ENCODE measurements at places on chromosomes 12 and 14.

GRCh38 chr14:91005716-91006115 is 54.7 kb downstream of the RPS6KA5 start:
- no peak for DNase-seq

DNA sequence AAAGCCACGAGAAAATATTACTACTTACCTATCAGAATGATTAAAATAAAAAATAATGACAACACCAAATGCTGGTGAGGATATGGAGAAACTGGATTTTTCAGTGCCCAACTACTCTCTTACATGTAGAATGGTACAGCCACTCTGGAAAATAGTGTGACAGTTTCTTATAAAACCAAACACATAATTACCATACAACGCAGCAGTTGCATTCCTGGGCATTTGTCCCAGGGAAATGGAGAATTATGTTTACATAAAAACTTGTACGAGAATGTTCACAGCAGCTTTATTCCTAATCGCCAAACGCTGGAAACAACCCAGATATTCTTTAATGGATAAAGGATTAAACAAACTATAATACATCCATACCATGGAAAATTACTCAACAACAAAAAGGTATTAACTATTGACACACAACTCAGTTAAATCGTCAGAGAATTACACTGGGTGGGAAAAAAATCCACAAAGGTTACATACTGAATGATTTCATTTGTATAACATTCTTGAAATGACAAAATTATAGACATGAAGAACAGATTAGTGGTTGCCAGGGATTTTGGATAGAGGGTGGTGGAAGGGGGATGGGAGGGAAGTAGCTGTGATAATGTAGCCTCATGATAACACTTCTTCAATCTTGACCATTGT is 35.4 kb downstream of the TAOK3 start:
- peak; percentile 73 for DNase-seq

DNA sequence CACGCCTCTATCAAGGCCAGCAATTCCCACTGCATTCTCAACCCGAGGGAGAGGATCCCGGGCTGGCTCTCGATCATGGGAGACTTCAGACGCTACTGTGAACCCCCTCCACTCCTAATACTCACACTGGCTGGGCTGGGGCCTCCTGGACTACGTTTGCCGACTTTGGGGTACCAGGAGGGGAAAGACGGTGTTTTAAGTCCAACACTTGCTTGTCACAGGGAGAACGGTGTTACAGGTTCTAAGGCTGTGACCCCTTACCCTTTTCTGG is 463 bp downstream of the NACA start:
- no peak for DNase-seq

- no peak for DNase-seq
Measured at GRCh38 chr12:124677552-124678356, 110.3 kb upstream of the NCOR2 start.

- no peak for DNase-seq
Measured at GRCh38 chr12:45184147-45184963, 31.5 kb upstream of the ANO6 start.

GRCh38 chr14:28758253-28758884 is 8.2 kb upstream of the FOXG1 start:
- DNase-seq, result no peak

GRCh38 chr12:82015623-82016347 is 256.6 kb upstream of the PPFIA2 start:
- DNase-seq, result no peak

DNA sequence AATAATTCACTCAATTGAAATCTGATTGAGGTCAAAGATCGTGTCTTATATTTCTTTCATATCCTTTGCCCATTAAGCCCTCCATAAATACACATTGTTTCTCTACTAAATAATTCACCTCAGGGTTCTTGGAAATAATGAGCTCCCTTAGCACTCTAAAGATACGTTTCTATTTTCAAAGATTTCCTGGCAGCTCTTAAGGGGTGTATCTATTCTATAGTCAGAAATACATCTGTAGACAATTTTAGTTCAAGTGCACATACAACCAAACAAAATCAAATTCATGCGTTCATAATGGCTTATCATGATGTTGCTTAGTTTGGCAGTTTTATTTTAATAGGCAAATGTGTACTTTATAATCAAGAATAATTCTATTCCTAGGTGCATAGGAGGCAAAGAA is 361.1 kb upstream of the DDHD1 start:
- no peak for DNase-seq

GRCh38 chr12:110948041-110948440 is 27.7 kb upstream of the MYL2 start:
- DNase-seq, result no peak

DNA sequence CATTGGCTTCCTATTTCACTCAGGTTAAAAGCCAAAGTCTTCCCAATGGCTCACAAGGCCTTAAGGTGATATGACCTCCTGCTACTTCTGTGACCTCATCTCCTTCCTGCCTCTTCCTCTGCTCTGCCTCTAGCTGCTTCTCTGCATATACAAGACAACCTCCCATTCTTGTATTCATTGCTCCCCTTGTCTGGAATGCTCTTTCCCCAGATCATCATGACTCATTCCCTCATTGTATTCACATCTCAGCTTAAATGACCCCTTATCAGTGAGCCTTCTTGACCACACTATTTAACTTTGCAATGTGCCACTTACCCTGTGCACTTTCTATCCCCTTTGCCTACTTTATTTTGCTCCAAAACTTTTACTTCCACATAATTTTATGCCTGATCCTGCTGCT is 90.2 kb downstream of the PPP1R12A start:
- peak; percentile 83 for DNase-seq

DNA sequence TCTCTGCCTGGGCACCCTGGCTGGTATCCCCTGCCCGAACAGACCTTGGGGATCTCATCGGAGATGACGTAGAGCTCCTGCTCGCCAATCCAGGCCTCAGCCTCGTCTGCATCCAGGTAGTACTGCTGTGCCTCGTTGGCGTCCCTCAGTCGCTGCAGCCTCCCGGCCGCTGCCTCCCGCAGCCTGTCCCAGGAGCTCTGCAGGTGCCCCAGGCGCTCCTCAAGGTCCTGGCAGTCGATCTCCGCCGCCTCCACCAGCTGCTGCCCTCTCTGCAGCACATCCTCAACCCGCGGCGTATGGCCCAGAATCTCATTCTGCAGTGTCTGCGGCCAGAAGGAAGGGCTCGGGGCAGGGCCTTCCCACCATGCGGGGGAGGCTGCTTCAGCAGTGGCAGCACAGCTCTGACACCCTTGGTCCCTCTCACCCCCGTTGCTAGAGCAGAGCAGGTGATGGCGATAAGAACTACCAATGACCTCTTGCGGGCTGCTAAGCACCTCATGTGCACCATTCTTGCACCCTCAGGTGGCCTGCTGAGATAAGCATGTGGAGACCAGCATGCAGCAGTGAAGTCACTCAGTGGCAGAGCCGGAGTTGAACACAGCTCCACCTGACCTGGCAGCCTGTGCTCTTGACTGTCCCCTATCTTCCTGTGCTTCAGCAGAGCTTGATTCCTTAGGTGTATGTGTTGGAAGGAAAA is 71.0 kb downstream of the PLEKHG3 start:
- DNase-seq, result no peak

GRCh38 chr14:96790706-96791105 is 6.5 kb upstream of the VRK1 start:
- no peak for DNase-seq

- DNase-seq, result no peak
Measured at GRCh38 chr12:110575326-110575725, 7.8 kb downstream of the PPTC7 start.

DNA sequence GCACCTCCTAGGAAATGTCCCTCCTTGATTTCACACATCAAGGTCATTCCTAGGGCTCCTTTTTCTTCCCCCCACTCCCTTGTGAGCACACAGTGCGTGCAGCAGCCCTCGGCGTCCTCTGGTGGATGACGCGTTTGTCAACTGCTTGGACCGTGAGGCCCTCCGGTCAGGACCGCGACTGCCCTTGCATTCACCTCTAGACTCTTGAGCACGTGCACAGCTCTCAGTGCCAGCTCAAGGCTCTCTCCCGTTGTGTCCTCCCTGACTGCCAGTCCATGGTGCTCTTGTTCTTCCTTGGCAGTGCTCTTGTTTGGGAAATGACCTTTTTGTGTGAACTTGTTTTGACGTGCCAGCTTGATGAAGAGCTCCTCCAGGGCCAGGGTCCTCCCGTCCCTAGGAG is 67.9 kb downstream of the TSPAN9 start:
- DNase-seq, result no peak

DNA sequence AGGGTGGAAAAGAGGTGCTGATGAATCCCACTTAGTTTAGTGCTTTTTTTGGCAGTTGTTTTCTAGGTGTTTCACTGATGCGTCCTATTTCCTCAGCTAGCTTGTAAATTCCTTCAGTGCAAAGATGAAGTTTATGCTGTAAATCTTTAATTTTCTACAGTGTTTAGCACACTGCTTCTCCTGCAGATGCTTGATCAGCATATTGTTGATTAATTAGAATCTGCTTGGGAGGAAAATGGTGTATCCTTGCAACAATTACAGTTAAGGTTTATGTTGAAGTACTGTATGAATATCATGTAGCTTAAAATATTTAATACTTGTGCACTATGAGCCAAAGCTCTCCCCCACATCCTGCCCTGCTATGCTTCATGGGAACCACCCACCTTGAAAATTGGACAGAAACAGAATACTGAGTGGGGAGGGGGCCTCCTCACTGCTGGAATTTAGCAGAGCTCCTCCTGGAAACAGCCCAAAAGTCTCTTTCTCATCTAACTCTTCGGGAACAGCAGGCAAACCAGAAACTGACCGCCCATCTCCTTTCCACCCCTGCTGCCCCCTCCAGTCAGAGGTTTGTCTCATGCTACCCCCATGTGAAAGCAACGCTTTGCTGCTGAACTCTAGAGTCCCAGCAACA is 20.3 kb upstream of the DHRS4 start:
- DNase-seq, result no peak

- no peak for DNase-seq
Measured at GRCh38 chr14:99382071-99382470, 98.6 kb downstream of the SETD3 start.

DNA sequence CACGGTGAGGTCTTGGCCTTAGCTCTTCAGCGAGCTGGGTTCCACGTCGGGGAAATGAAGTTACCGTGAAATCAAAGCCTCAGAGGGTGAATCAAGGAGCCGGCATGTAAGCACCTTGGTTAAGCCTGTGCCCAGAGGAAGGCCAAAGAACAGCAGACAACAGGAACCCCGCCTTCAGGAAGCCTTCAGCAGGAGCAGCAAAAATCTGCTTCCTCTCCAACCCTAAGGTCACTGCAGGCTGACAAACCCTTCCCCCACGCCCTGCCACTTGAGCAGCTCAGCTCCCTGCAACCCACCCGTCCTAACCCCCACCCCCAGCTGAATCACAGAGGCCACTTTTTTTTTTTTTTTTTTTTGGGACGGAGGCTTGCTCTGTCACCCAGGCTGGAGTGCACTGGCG is 72.9 kb upstream of the LTA4H start:
- DNase-seq, result no peak

DNA sequence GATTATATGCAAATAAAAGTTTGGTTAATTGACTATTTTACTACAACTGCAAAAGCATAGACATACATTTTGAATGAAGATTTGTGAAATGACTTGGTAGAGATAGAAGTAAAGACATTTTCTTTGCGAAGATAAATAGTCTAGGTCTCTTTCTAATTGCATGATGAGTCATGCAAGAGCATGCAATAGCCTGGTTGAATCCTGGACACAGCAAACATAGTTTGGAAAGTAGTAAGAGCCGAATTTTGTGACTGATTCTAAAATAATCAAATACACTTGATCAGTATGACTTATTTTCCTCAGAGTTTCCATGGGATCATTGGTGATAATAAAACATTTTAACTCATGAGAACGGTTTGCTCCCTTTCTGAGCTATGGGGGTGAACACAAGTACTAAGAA is 27.7 kb upstream of the CAND1 start:
- DNase-seq, result peak; percentile 13

GRCh38 chr12:117097159-117097558 is 2.1 kb downstream of the TESC start:
- DNase-seq, result no peak

GRCh38 chr12:15705606-15706005 is 83.6 kb downstream of the EPS8 start:
- DNase-seq, result no peak

DNA sequence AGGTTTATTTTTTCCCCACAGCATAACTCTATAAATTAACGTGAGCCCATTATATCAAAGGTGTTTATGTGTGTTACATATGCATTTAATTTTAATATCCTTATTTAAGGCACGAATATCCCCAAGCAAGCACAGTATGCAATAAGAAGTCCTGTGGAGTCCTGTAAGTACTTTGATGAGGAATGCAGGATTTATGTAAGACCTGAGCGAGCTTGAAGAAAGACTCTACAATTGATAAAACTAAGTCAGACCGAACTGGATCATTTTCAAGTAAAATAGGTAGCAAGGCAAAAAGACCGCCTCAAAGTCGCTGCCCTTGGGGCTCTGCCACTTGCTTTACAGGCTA is 755 bp downstream of the SLC25A21 start:
- no peak for DNase-seq

GRCh38 chr12:114355389-114356088 is 50.4 kb downstream of the TBX5 start:
- DNase-seq, result no peak

- peak; percentile 100 for DNase-seq
Measured at GRCh38 chr14:23095196-23096108, at the start of gene C14orf119. Gene C14orf119, plus strand, starts transcription at chr14:23095505. Its CDS starts 2,154 bp downstream, at chr14:23097659.

- DNase-seq, result no peak
Measured at GRCh38 chr12:63752283-63752682, 27.4 kb upstream of the RXYLT1 start.

DNA sequence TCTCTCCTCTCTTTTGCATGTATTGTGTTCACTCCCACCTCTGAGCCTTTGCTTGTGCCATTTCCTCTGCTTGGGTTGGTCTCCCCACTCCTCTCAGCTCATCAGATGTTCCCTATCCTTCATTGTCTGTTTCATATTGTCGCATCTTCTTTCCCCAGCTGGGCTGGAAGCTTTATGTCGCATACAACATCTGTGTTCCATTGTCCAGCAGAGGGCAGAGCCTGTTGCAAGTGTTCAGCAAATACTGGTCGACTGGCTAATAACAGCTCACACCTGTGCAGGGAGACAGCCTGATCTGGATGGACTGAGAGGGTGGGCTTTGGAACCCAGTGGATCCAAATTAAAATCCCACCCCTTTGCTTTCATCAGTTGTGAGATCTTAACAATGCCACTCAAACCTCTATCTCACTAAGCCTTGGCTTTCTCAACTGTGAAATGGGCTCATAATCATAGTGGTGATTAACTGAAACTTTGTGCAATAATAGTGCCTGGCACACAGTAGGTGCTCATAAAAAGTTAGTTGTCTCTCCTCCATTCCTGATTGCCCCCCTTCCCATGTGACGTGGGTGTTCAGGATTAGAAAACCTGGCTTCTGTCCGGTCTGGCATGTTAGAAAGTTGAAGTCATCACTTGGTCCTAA is 75.8 kb downstream of the RIN3 start:
- no peak for DNase-seq

DNA sequence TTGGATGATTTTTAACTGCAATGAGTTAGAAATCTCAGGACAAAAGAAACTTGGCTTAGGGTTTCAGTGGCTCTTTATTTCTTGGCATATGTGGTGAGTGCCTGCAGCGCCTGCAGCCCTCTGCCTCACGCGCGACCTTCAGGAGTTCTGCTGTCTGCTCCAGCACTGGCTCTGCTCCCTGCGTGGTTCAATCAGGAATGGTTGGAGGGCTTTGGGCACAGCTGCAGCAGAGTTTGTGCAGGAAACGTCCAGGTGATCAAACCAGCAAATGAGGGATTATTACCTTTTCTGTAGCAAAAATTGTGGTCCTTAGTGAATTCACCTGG is 19.8 kb downstream of the PPM1H start:
- no peak for DNase-seq

Data from EL (cell line).